ENCODE measurements at places on chromosomes 1 and 21. TPM values are rescaled to one million over a fixed set of nuclear protein-coding genes. Genes with fewer than 3 reads are reported as not detected.

SLC41A1 gene
- total RNA-seq, result 25.5 TPM

GRCh38 chr1:85555420-85555819 is 25.1 kb upstream of the CCN1 start:
- no peak for DNase-seq

DNA sequence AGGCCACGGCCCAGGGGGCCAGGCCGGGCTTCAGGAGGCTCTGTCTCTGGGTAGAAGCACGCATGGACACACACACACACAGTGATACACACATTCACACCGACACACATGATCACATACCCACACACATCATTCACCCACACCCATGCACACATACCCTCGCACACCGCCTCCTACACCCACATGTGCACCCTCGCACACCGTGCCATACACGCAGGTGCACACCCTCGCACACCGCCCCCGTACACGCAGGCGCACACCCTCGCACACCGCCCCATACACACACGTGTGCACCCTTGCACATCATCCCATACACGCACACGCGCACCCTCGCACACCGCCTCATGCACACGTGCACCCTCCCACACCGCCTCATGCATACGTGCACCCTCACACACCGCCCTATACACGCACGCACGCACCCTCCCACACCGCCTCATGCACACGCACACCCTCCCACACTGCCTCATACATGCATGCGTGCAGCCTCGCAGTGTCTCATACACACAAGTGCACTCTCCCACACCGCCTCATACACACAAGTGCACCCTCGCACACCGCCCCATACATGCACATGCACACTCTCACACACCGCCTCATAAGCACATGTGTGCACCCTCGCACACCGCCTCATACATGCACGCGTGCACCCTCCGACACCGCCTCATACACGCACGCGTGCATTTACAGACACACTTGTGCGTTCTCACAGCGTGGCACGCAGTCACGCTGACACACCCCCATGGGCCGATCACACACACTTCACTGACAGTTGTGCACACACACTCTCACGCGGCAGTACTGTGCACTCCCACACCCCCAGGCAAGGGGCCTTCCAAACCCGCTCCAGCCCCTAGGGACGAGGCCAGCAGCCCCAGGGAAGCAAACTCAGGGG is 128.1 kb downstream of the SIK1 start:
- no peak for DNase-seq

GRCh38 chr1:216221260-216221700 is 202.0 kb downstream of the USH2A start:
- DNase-seq, result peak; percentile 70

GRCh38 chr1:248881261-248881660 is 22.4 kb upstream of the ZNF692 start:
- DNase-seq, result no peak

DNA sequence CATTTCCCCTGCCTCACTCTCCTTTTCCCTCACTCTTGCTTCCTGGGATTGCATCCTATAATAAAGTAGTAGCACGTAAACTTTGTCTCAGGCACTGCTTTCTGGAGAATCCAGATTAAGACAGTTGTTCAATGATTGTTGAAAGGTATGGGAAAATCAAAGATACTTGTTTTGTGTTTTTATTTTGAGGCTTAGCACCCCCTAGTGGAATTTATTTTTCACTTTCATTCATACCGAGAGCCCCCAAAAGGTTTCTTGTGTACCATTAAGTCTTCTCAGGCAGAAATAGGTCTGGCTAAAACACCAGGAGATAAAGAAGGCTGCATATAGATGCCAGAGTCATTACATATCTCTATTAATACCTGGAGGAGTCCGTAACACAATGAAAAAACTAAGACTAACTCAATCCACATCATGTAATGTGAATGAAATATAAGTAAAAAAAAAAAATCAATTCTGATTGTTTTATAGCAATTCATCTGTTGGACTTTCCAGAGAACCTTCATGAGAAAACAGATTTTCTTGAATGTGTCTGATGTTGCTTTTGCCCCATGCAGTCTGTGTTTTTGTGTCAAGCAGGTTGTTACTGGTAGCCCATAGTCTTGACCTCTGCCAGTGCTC is 103.5 kb downstream of the RPE65 start:
- DNase-seq, result no peak

PLA2G2D gene
- total RNA-seq, result 0.57 TPM

- DNase-seq, result no peak
Observed at GRCh38 chr1:27621051-27621920, 13.7 kb downstream of the FGR start.

- DNase-seq, result no peak
Observed at GRCh38 chr1:218415726-218416125, 70.6 kb downstream of the TGFB2 start.

DNA sequence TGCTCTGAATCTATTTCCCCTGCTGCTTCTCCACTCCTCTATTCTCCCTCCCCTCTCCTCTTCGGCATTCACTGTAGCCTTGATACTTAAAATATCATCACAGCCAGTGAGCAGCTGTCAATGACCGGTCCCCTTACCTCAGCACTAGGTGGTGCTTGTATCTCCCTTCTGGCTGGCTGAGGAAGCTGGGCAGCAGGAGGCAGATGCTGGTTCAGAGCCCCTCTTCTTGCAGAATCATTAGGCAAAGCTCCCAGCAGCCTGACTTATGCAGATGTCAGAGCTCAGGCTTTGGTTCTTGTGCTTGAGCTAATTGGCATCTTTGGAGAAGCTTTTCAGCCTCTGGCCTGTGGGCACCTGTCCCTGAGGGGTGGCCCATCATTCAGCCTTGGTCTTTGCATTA is 31.9 kb upstream of the KCNA2 start:
- DNase-seq, result no peak

DNA sequence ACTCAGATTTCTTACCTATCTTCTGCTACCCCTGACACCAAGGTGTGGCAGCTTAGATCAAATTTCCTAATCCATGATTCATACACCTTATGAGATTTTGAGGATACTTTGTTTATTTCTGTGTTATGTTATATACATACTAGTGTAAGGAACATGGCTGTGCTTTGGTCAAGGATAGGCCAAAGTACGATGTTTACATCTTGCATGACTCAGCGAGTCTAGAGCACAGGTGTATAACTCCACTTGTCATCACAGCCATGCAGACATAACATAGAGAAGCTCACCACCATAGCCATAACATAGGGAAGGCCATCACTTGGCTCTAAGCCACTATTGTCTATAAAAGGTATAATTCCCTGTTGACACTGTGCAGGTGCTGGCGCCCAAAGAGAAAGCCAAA is 61.2 kb downstream of the GBP6 start:
- DNase-seq, result no peak

LGR6 gene
- total RNA-seq, result 1.3 TPM

RBP7 gene
- total RNA-seq, result 5.7 TPM

- DNase-seq, result no peak
Observed at GRCh38 chr1:17757426-17757825, 2.3 kb downstream of the ACTL8 start.

RGS16 gene
- 13.6 TPM for total RNA-seq

GRCh38 chr1:113320272-113320671 is 70.0 kb upstream of the MAGI3 start:
- DNase-seq, result no peak

DNA sequence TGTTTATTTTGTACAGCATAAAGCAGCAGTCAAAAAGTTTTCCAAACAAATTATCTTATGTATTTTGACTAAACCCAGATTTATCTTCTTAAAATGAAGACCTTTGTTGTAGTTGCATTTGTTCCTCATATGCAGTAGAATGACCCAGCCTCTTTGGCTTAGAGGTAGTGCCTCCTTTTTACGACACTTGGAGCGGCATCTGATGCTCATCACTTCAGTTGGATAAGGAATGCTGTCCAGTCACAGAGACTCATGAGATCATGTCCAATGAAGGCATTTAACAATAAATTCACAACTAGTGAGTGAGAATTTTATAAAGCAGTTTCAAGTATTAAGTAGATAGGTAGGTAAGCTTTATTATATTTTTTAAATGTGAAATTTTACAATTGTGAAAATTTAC is 35.2 kb downstream of the PTPRC start:
- DNase-seq, result no peak

GRCh38 chr1:76444773-76445172 is 370.2 kb downstream of the ST6GALNAC3 start:
- no peak for DNase-seq

GRCh38 chr1:163378554-163378953 is 56.8 kb downstream of the NUF2 start:
- DNase-seq, result no peak
